ENCODE measurements at places on chromosomes 1 and 21. TPM values are rescaled to one million over a fixed set of nuclear protein-coding genes. Genes with fewer than 3 reads are reported as not detected.

The ARMH1 gene
- total RNA-seq: 2.6 TPM

The HIPK1 gene
- 14.0 TPM for total RNA-seq

The GPBP1L1 gene
- total RNA-seq: 70.2 TPM

The NECAP2 gene
- total RNA-seq: 76.6 TPM

The ETV3L gene
- not detected for total RNA-seq

The DCST2 gene
- total RNA-seq: 0.09 TPM

The PIGR gene
- total RNA-seq: not detected

The OR10J1 gene
- total RNA-seq: not detected

The RNF207 gene
- 17.1 TPM for total RNA-seq

The GUCA2B gene
- not detected for total RNA-seq

The SPRR2G gene
- total RNA-seq: not detected
